Fibroblast of skin of right quadriceps (primary cell): ENCODE measurements at places on chromosomes 3 and 15.

DNA sequence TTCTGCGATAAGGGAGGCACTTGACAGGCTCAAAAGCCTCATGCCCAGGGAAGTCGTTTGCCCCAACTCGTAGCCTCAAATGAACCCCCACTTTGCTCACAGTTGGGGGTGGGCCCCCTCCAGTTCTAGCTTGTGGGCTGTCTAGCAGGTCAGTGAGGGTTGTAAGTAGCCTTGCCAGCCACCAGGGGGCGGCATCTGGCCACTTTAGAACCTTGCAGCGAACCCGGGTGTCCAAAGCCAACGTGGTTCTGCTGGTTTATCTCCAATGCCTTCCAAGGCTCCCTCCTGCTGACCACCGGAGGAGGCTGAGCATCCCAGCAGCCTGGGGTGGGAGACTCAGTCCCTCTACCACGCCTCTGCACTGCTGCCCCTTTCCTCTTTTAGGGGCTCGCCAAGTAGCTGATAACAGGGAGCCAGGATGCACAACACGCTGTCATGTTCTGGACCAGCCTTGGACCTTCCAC lies 9.2 kb upstream of the RBSN start:
- DNase-seq = peak; percentile 61

- DNase-seq = peak; percentile 14
Observed at GRCh38 chr3:70433091-70433490, 120.7 kb upstream of the MDFIC2 start.

GRCh38 chr15:19973718-19974117 lies 567.9 kb downstream of the GOLGA6L6 start:
- no peak for DNase-seq

DNA sequence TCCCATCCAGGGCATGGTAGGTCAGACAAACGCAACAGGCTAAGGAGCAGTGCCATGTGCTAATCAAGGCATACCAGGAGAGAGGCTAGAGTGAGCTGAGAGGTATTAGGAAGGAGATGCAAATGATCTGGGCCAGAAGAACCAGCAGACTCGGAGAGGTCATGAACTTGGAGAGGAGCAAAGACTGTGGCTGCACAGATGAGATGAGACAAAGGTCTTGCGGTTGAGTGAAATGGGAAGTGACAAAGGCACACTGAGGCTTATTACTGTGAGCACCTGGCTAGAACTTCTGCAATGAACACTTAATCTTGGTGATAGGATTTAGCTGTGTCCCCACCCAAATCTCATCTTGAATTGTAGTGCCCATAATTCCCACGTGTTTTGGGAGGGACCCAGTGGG lies 380.2 kb downstream of the ULK4 start:
- no peak for DNase-seq

- DNase-seq = no peak
Observed at GRCh38 chr3:49793486-49794085, 6.1 kb downstream of the CDHR4 start.

GRCh38 chr15:77859491-77860060 lies 217.9 kb downstream of the TBC1D2B start:
- DNase-seq = no peak

DNA sequence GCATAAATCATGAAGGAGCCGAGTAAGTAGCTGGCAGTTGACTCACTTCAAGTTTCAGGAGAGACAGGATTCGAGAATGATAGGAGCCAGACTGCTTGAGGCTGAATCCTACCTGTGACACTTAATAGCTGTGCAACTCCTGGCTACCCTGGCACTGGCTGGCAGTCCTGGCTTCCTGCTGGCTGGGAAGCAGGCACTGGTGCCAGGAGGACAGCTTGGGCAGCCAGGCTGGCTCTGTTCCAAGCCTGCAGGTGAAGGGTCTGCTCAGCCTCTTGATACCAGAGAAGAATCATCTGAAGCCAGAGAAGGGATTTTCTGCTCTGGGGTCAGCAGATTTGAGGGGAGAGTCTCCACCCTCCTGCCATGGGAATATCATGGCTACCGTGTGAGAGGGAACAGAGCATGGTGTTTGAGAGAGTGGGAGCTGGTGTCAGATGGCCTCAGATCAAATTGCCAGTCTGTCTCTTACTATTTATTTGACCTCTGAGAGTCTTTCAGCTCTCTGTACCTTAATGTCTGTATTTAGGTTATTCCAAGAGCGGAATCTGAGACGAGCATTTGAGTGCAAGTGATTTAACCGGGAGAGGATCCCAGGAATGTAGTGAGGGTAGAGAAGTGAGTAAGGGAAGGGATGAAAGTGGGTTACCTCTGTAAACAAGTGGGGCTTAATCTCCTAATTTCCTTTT lies 4.4 kb upstream of the XIRP1 start:
- no peak for DNase-seq

DNA sequence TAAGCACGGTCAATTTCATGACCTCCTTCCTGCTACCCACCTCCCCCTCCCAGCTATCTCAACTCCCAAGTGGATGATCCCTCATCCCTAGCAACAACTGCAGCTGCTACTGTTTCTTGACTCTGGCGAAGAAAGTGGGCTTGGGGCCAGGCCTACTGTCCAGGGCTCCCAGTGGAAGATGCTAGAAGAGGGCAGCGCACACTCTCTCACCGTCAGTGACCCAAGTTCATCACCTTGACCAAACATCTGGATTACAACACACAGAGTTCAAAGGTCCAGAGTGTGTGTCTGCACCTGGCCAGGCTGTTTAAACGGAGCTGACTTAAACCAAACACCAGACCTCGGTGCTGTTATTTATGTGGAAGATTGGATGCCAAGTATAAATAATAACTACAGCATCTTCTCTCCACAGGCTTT lies 385.6 kb downstream of the SHQ1 start:
- no peak for DNase-seq

- DNase-seq = peak; percentile 26
Observed at GRCh38 chr3:12884186-12884680, 42.9 kb upstream of the RPL32 start.

GRCh38 chr15:79522656-79523055 lies 90.5 kb downstream of the MINAR1 start:
- peak; percentile 23 for DNase-seq
